ENCODE measurements at places on chromosomes 3 and 15.

- DNase-seq: no peak
These were observed 10.3 kb upstream of the MCF2L2 start for GRCh38 chr3:183438735-183439134.

DNA sequence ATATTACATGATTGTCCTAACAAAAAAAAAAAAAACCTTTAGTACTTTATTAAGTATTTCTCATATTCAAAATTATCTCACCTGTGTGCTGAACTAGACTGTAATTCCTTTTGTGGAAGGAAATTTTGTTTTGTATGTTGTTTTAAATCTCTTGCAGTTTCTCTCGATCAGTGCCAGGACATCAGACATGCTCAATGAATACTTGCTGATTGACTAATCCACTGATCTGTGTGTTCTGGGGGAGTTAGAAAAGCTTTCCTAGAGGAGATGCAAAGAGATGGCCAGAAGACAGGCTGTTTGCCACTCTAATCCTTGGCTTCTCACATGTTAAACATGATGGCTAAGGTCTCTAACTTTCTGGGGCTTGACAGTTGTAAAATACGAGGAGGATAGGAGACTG is 233.3 kb upstream of the NR2E3 start:
- DNase-seq: no peak

DNA sequence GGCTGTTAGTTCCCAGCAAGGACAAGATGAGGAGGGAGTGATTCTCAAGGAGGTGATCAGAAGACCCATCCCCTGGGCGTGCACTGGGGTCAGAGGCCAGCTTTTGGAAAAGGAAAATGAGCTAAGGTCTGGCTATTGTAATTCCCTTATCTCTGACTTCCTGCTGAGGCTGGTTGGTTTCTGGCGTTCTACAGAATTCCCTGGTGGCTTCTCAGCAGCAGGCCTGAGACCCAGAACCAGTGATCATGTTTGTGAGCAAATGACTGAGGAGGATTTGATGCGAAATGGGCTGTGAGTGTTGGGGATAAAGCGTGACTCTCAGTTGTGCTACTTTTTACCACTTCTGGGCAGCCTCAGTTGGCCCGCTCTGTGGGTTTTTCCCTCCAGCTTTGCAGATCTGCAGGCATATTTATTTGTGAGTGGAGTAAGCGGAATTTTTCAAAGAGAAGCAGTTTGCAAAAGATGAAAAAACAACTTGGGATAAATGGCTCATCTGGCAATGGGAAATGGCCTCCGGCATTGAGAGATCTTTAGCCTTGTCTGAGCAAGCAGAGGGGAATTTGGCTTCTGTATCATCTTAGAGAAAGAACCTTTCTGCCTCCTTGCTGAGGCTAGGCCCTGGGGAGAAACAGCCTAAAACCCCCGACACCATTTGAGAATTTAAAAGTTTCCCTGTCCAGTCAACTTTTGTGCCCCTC is 102.7 kb downstream of the SLCO3A1 start:
- DNase-seq: no peak

GRCh38 chr3:29212789-29213433 is 68.0 kb upstream of the RBMS3 start:
- no peak for DNase-seq

DNA sequence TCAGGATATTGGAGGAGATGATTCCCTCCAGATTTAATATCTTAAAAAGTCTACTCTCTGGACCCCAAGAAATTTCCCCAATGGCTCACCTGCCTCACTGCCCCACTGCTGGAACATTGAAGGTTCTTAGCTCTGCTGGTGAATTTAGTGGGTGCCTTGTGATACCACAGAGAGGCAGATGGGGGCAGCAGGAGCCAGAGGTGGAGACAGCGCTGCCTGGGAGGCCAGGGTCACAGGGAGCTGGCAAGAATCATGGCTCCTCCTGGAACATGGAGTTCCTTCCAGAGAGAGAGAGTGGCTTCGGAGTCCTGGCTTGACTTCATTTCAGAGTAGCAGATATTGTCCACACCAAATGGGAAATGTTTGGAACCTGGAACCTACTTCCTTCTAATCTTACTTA is 263.5 kb upstream of the CFAP20DC start:
- peak; percentile 68 for DNase-seq

GRCh38 chr15:91944331-91944730 is 90.8 kb downstream of the SLCO3A1 start:
- DNase-seq: no peak

DNA sequence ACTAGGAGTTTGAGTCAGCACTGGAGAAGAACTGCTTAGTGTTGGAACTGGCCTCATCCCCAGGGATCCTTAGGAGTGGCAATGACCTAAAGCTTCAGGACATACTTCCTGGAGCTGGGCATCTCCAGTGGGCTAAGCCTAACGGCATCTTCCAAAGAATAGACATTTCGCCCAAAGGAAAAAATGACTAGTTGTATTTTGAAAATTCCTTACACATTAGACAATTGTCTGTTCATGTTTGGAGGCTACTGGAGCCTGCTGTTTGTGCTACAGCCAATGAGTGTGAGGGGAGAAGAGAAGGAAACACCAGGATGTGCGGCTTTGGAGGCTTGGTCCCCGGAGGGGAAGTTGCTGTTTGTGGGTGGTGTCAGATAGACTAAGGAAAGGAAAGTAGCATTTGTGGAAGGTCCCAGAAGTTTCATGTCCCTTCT is 77.6 kb downstream of the POLR2M start:
- DNase-seq: no peak

DNA sequence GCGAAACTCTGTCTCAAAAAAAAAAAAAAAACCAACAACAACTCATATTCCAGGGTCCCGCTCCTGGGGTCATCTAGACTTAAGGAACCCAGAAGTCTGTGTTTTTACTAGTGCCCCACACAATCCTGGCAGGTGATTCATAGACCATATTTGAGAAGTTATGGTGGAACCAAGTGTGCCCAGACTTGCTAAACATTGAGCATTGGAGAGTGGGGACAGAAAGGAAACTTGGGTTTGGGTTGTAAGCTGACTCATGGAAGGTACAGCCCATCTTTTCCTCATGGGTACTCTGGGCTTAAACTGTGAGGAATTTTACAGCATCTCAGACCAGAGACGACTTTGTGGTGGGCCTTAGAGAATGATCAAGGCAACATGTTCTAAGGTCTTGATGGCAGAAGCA is 18.3 kb upstream of the IGF2BP2 start:
- DNase-seq: no peak

GRCh38 chr3:173725507-173725906 is 328.0 kb downstream of the NLGN1 start:
- DNase-seq: no peak

DNA sequence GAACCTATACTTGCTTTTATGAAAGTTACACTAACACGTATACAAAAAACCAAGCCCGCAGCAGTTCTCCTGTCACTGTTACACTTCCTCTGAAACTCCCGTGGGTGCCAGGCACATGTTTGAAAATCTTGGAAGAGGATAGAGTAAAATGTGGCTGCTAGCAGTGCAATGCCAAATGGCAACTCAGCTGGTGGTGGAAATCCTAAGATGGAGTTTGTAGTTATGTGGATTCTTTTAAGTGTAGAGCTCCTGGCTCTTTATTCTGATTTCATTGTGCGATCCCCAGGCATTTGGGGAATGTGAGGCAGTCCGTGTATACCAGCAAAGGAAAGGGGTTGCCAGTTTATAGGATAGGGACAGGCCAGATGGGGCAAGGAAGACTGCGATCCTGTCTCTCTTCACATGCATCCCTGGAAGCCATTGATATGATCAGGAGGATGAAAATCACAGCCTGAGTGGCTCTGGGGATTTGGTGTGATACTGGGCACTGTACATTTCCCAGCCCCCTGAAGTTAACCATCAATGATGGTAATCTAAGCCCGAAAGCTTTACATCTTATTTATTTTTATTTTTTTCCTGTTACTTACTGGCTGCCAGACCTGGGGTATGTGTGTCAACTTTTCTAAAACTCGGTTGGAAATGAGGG is 1.1 kb downstream of the STAC start:
- no peak for DNase-seq

DNA sequence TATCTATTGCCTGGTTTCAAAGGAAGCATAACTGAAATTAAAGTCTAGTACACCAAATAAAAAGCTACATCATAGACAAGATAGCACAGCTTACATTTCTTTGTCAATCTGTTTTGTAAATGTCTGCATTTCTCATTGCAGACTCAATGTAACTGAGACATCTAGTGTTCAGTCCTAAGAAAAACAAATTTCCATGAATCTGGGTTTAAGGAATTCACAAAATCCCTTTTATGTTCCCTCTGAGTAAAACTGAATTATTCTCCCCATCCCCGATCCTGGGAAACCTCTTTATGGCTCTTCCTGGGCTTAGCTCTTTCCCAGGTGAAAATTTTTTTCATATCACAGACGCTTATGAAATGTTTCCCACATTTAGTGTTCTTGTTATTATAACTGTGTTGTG is 21.6 kb upstream of the RASA2 start:
- DNase-seq: no peak

DNA sequence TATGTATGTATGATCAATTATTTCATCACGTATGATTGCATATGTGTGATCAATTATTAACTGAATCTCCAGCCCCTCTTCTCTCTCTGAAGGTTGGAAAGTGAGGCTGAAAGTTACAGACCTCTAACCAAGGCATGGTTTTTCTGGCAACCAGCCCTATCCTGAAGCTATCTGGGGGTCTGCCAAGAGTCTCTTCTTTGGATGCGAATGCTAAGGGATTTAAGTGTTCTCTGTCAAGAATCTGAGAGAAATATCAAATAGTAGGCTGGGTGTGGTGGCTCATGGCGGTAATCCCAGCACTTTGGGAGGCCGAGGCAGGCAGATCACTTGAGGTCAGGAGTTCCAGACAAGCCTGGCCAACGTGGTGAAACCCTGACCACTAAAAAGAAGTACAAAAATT is 8.1 kb downstream of the NKTR start:
- DNase-seq: peak; percentile 11

- DNase-seq: no peak
These were observed 112.4 kb upstream of the CCDC54 start for GRCh38 chr3:107264888-107265287.

DNA sequence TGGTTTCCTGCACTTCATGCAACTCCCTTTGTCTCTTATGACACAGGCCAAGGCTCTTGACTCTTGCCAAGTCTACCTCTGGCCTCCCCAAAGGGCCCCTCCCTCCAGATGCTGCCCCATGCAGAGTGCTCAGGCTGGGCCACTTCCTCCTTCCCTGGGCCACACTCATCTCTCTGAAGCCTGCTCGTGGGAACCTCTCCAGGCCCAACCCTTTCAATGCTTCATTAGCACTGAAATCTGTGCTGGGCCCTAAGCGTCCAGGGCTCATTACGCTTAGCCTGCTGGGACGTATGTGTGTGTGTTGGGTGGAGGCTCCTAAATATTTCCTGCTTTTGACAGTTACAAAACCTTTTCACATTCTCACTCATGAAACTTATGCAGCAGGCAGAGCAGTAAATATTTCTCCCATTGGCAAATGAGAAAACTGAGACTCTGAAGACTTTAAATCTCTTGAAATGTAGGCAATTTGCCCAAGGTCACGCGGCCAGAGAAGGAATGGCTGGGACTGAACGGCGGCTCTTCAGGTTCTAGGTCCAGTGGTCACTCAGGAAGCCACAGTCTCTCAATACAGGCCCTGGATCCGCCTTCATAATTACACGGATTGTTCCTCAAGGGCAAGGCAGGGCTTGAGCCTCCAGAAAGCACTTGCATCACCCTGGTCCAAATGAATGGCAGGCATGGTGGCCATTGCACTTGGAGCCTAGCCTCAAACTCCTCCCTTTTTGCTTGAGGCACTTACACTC is 241.7 kb upstream of the HES1 start:
- DNase-seq: no peak

DNA sequence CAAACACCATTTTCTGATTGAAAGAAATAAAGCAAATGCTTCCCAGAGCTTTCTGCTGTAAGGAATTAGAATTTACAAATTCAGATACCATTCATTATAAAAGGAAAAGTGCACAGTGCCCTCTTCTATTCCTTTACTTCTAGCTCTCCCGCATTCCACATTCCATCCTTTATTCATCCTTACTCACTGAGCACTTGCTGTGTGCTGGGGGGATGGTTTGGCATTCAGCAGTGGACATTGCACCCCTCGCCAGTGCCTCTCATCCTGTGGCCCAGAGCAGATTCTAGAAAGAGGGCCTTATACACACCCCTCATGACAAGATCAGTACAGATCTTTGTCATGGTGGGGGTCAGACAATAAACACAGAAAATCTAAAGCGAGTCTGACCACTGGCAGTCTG is 73.0 kb downstream of the MGLL start:
- no peak for DNase-seq

- no peak for DNase-seq
These were observed 2.0 kb downstream of the FOXL2NB start for GRCh38 chr3:138949002-138949418.

DNA sequence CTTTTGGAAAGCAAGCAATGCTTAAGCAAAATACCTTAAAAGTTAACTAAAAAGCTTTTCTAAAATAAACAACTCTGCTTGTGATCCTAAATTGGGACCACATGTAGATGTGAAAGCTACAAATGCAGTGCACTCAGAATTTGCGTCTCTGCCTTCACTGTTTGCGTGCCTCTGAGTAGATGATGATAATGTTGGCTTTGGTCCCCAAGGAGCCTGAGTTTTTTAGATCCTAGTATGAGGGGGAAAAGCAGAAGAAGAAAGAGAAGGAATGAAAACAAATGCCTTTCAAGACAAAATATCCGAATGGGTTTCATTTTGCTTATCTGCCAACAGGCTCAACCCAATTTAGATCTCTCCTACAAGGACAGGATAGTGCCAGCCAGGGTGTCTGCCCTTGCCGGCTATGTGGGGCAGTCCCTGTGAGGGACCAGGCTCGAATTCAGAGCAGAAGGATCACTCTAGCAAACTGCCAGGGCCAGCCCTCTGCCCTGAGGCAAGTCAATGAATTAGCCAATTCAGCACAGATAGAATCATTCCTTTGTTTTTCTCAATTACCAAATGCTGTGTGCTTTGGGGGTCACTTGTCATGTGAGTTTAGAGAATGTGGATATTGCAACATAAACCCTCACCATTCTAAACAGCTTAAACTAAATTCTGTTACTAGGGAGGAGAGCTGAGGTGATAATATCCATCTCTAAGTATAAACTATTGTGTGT is 28.5 kb downstream of the SCG5 start:
- DNase-seq: no peak

GRCh38 chr15:58228718-58229117 is 90.5 kb downstream of the AQP9 start:
- no peak for DNase-seq

- DNase-seq: peak; percentile 34
These were observed 3.0 kb upstream of the CALML4 start for GRCh38 chr15:68208136-68208535.

DNA sequence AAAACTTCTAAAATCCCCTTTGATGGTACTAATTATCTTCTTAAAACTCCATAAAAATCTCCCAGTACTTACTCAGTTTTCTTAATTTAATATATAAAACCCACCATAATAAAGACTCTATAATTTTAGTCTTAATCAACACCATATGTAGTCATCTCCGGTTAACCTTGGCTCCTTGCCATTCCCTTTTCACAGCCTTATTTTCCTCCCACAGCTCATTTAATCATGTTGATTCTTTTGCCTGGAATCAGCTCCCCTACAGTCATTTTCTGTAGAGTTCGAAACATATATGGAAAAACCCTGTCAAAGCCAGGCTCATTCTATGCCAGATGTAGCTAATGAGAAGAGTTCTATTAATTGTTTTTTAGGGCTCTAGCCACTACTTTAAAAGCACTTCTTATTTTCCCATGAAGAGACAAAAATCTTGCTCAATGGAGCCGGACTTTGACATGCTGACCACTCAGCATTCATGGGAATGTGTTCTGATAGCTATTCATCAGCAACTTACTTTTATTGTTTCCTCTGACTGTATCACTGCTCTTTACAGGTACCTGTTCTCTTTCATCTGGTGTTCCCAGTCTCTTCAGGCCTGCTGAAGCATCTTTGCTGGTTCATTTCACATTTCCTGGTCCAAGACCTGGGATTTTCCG is 573.4 kb downstream of the NAALADL2 start:
- no peak for DNase-seq

GRCh38 chr3:143443851-143444331 is 324.3 kb downstream of the CHST2 start:
- DNase-seq: no peak

Data from Right ventricle myocardium inferior (tissue), 1 donor.